ENCODE measurements at places on chromosomes 2 and 18.
A peak's percentile ranks its signal among the peaks of the same experiment; 100 is the strongest.

DNA sequence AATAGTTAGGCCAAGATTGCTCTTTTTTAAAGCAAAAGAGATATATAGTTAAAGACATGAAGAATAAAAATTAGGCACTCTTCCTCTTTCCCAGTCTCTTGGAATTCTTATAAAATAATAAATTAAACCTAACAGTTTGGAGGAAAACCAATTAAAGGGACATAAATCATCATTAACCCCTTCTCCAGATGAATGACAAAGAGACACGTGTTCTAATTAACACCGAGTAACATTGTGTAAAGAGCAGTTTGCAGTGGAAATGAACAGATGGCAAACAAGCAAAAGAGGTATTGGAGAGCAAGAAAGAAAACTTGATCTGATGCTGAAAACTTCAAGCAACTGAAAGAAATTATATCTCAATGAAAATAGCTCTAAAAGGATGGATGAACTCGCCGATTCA, 48.4 kb downstream of the BCL2 start:
- no peak overlapping the region for H3K4me3 ChIP-seq
- H3K4me1 ChIP-seq, result peaks cover 6% of the 10 kb centered on the region
- no peaks in the 10 kb centered on the region for H3K27me3 ChIP-seq
- no peaks in the 10 kb centered on the region for H3K36me3 ChIP-seq
- DNase-seq, result no peak

- no peak overlapping the region for H3K4me3 ChIP-seq
- no peak for DNase-seq
- peaks cover 7% of the 10 kb centered on the region for H3K4me1 ChIP-seq
- H3K27me3 ChIP-seq, result no peaks in the 10 kb centered on the region
- no peaks in the 10 kb centered on the region for H3K36me3 ChIP-seq
- H3K27ac ChIP-seq, result no peak overlapping the region
Observed at GRCh38 chr18:34594266-34594665, 115.8 kb upstream of the DTNA start.

- no peak for DNase-seq
- H3K36me3 ChIP-seq, result no peaks in the 10 kb centered on the region
- no peaks in the 10 kb centered on the region for H3K27me3 ChIP-seq
- no peak overlapping the region for H3K27ac ChIP-seq
Observed at GRCh38 chr2:135471106-135471505, 59.9 kb downstream of the ZRANB3 start.

- DNase-seq, result no peak
- H3K4me1 ChIP-seq, result peaks cover 2% of the 10 kb centered on the region
- H3K27ac ChIP-seq, result no peak overlapping the region
- H3K4me3 ChIP-seq, result no peak overlapping the region
- H3K36me3 ChIP-seq, result no peaks in the 10 kb centered on the region
Observed at GRCh38 chr2:226873826-226874225, 38.0 kb downstream of the RHBDD1 start.

DNA sequence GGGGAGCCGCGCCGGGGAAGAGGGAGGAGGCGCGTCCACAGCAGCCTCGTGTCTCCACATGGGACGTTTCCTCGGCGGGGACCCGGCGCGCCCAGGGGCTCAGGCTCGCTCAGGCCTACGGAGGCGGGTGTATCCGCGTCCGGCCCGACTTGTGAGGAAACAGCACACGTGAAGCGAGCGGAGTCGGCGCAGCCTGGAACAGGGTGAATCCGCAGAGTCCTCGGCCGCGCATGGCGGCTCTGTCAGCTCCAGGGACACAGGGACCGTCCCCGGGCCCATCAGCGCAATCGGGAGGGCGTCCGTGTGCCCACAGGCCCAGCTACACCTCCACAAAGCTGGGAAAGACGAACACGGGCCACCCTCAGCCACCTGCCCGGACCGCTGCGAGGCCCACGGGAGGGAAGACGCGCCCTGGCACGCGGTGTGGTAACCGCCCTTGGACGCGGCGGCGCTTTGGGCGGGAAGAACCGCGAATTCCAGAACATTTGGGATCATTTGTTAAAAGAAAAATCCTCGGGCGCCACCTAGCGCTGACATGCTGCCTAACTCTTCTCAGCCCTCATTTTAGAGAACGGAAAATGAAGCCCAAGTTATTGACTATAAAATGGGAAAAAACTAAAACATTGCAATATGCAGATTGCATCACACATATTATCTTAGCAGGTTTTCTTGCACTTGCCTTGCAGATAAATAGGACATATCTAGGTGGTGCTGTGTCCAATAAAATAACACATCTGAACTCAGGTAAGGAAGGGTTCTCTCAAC, 40.4 kb downstream of the TMEM18 start:
- H3K4me1 ChIP-seq, result no peaks in the 10 kb centered on the region
- no peaks in the 10 kb centered on the region for H3K27me3 ChIP-seq
- no peak overlapping the region for H3K4me3 ChIP-seq

- no peaks in the 10 kb centered on the region for H3K27me3 ChIP-seq
- no peaks in the 10 kb centered on the region for H3K36me3 ChIP-seq
- H3K27ac ChIP-seq, result no peak overlapping the region
Observed at GRCh38 chr2:237581751-237582746, 8.5 kb downstream of the RAB17 start.

GRCh38 chr2:97740590-97741182, 27.3 kb downstream of the ZAP70 start:
- no peak overlapping the region for H3K27ac ChIP-seq
- H3K27me3 ChIP-seq, result no peaks in the 10 kb centered on the region
- no peak overlapping the region for H3K4me3 ChIP-seq
- H3K36me3 ChIP-seq, result peaks cover 5% of the 10 kb centered on the region
- DNase-seq, result peak; percentile 37

GRCh38 chr2:121232626-121233265, 52.3 kb downstream of the TFCP2L1 start:
- no peaks in the 10 kb centered on the region for H3K36me3 ChIP-seq
- no peak for DNase-seq

DNA sequence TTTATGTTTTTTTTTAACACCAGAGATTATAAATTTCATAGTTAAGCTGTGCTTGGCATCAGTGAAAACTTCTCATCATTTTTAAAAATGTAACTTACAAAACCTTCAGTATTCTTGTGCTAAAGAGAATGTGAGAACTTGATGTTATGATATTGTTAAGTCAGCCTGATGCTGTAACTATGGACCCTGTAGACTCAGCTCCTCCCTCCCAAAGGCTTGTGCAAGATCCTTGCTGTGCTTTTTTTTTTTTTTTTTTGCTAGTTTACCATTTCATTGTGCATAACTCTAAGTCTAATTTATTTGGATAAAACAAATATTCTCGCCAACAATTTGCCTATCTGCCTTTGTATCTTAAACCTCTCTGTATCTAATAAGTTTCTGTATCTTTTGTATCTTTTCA, 12.9 kb upstream of the TFPI start:
- H3K36me3 ChIP-seq, result no peaks in the 10 kb centered on the region
- DNase-seq, result no peak
- H3K27ac ChIP-seq, result no peak overlapping the region
- no peak overlapping the region for H3K4me3 ChIP-seq
- H3K4me1 ChIP-seq, result no peaks in the 10 kb centered on the region

DNA sequence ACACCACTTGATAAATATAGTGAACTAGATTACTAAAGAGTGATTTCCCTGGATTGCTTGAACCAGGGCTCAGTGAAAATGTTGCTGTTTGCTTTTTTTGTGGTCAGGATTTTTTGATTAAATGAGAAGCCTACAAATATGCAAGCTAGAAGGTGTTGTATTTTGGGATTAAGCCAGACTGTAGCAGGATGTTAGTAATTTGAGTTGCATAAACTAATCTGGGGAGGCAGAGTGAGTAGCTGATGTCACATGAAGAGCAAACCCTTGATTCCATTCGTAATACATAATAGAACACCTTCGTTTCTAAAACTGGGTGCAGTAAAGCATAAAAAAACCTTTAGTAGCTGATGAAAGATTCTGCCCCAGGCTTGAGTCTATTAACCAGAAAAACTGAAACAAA, 32.0 kb downstream of the NEDD4L start:
- no peak for DNase-seq
- H3K27me3 ChIP-seq, result no peaks in the 10 kb centered on the region
- no peaks in the 10 kb centered on the region for H3K36me3 ChIP-seq
- H3K4me3 ChIP-seq, result no peak overlapping the region
- no peaks in the 10 kb centered on the region for H3K4me1 ChIP-seq

- H3K27ac ChIP-seq, result no peak overlapping the region
- DNase-seq, result no peak
- H3K36me3 ChIP-seq, result no peaks in the 10 kb centered on the region
- H3K27me3 ChIP-seq, result no peaks in the 10 kb centered on the region
- no peak overlapping the region for H3K4me3 ChIP-seq
- no peaks in the 10 kb centered on the region for H3K4me1 ChIP-seq
Observed at GRCh38 chr2:177633111-177633510, 240.5 kb downstream of the AGPS start.

DNA sequence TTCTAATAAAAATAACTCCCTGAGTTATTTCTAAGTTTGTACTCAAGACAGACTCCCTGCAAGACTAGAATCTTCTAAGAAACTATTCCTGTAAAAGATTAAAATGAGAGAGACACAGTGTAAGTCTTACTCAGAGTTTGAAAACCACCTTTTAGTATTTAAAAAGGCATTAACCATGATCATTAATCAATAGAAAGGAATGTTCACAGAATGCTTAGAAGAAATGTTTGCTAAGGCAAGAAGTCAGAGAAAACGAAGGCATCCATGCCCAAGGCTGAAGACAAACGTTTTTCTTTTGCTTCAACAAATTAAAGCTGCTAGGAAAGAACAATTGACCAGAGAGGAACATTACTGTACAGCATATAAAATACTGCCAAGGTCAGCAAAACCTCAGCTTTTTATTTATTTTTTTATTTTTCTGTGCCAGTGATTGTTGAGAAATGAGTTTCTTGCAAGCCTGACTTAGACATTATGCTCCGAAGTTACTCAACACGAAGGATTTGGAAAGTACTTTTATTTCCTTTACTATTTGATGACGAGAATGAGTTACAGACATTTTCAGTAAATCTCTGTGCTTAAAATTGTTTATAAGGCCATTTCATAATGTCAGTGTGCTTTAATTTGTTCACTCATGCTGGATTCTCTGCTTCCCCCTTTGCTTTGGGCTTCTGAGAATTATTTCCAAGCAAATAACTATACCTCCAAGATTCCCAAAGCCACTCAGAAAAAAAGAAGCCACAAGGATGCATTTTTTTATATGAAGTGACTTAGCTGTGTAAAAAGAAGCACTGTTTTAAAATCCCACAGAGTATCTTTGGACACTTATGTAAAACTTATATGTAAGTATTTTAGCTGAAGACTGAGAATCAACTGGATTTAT, 20.5 kb downstream of the RND3 start:
- no peak overlapping the region for H3K27ac ChIP-seq
- no peaks in the 10 kb centered on the region for H3K27me3 ChIP-seq
- no peak for DNase-seq
- peaks cover 7% of the 10 kb centered on the region for H3K36me3 ChIP-seq
- peaks cover 2% of the 10 kb centered on the region for H3K4me1 ChIP-seq

GRCh38 chr2:159753797-159754196, 41.5 kb downstream of the MARCHF7 start:
- no peaks in the 10 kb centered on the region for H3K27me3 ChIP-seq
- no peak for DNase-seq
- H3K4me1 ChIP-seq, result no peaks in the 10 kb centered on the region
- H3K27ac ChIP-seq, result no peak overlapping the region
- peaks cover 13% of the 10 kb centered on the region for H3K36me3 ChIP-seq

DNA sequence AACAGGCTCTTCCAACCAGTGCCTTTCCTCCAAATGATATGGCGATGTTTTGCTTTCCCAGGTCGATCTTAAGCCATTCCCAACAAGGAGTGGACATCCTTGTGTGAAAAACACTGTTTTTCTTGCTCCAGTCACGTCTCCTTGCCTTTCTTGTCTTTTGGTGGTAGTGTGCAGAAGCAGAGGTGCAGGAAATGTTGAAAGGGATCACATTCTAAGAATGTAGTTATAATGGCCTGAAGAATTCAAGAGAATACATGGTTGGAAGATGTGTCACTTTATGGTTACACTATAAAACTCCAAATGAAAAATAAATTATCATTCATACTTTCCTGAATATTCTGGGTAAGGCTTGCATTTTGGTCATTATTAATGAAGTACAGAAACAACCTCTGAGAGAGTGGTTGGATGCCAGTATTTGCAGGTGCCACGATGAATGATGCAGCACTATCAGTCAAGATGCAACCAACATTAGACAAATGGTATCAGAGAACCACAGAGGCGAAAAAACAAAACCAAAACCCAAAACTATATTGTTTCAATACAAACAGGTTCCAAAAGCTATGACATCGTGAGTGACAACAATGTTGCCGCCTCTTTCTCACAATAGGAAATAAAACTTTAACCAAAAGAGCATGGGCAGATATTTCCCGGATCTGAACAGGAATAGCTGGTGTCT, 27.5 kb upstream of the POLE4 start:
- no peak for DNase-seq
- no peaks in the 10 kb centered on the region for H3K4me1 ChIP-seq
- no peak overlapping the region for H3K4me3 ChIP-seq
- H3K27ac ChIP-seq, result no peak overlapping the region
- no peaks in the 10 kb centered on the region for H3K27me3 ChIP-seq

GRCh38 chr2:127698553-127699355, 2.5 kb upstream of the SFT2D3 start:
- peaks cover 9% of the 10 kb centered on the region for H3K4me1 ChIP-seq
- H3K36me3 ChIP-seq, result peaks cover 17% of the 10 kb centered on the region
- H3K27me3 ChIP-seq, result no peaks in the 10 kb centered on the region
- no peak overlapping the region for H3K27ac ChIP-seq

Measured in neuronal stem cell (in vitro differentiated cells).